WTC11 (cell line): ENCODE measurements at places on chromosomes 1 and 21.

DNA sequence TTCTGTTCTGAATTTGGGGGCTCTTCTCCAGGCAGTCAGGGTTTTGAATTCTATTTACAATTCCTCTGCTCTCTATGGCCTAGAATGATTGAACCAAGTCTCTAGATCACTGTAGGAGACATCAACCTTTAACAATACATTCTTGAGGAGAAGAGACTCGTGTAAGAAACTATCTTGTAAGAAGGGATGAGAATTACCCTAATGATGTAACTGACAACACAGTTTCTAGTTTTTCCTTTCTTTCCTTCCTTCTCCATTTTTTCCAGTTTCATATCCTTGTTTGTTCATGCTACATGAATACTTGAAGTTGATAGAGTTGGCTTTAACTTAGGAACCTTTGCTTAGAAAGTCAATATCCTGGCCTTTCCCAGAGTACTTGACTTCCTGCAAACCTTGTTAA is 1.3 kb upstream of the ATP1A1 start:
- DNase-seq, result no peak

GRCh38 chr21:20999659-21000058 is 1.4 kb downstream of the NCAM2 start:
- peak; percentile 48 for DNase-seq

- peak; percentile 38 for DNase-seq
Measured at GRCh38 chr1:240004086-240004749, 87.5 kb upstream of the FMN2 start.

DNA sequence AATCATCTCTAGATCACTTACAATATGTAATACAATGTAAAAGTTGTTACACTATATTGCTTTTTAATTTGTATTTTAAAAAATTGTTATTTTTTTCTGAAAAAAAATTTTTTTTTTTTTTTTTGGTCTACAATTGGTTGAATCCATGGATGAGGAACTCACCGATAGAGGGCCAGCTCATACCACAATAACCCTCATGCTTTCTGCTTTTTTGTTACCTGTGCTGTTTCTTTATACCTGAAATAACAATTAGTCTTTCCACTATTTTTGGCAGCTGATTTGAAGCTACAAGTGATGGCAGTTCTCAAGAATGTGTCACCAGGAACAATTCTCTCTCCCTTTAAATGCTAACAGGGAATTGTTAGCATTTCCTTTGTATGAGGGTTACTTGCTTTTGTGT is 12.0 kb downstream of the SMG7 start:
- DNase-seq, result no peak

- DNase-seq, result no peak
Measured at GRCh38 chr1:81590171-81590570, 210.6 kb upstream of the ADGRL2 start.

DNA sequence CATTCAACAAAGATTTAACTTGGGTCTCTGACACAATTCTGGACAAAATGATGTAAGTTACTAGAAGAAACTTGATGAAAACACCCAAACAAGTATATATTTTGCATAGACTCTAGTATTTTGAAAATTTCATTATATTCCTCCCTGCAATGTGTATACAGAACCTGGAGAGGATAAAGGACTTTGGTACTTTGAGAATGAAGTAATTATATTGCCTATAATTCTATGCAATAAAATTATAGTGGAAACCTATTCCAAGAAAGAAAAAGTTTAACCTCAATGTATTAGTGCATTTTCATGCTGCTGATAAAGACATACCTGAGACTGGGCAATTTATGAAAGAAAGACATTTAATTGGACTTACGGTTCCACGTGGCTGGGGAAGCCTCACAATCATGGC is 1146.1 kb downstream of the KCNT2 start:
- no peak for DNase-seq

- no peak for DNase-seq
Measured at GRCh38 chr21:46083791-46084561, 13.9 kb upstream of the COL6A2 start.
